ENCODE measurements at places on chromosomes 2 and 18.

DNA sequence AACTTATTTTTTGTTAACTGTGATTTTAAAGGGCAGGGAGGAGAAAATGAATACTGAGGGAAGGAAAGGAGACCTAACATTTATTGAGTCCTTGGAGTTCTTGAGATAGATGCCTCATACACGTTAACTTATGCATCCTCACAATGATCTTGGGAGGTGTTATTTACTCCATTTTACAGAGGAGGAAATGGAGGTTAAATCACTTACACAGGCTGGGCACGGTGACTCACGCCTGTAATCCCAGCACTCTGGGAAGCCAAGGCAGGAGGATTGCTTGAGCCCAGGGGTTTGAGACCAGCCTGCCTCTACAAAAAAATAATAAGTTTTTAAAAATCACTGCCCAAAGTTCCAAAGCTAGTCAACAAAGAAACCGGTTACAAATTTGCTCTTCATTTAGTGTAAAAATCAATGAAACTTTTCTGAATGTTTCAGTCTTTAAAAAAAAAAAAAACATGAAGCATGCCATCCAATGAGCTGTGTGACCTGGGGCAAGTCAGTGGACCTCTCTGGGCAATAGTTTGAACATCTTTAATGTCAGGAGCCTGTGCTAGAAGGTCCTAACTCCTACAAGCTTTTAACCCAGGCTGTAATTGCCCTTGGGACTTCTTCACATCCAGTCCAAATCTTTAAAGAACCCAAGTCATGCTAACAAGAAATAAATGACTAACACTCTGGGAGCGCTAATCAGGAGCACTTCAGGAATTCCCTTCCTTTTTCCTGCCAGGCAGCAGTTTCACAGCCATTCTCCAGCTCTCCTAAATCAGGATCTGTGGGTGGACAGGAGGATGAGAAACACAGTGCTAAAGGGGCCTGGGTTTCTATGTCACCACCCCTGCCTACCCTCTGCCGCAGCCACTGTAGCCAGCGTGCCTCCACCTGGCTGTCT lies 176.4 kb downstream of the TMEM247 start:
- DNase-seq: peak; percentile 13

DNA sequence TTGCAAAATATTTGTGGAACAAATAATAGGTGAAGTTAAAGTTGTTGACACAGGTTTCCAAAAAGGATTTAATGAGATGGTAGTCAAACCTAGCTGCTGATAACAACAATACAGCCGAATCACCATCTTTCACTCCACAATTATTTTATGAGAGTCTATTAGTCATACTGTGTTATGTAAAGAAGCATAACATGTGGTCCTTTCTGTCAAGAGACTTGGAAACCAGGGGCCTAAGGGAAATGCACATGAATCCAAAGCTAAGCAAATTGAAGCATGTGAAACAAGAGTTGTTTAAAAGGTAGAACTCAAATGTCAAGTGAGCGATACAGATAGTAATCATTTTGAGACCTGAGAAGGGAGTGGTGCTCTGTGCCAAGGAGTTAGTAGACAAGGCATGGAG lies 16.0 kb downstream of the CD28 start:
- no peak for DNase-seq

- DNase-seq: peak; percentile 75
These were observed 284.5 kb downstream of the PRKCE start for GRCh38 chr2:45935791-45936622.

GRCh38 chr18:40431071-40431985 lies 1523.7 kb upstream of the PIK3C3 start:
- no peak for DNase-seq

GRCh38 chr2:152658221-152658620 lies 59.0 kb downstream of the PRPF40A start:
- DNase-seq: no peak

DNA sequence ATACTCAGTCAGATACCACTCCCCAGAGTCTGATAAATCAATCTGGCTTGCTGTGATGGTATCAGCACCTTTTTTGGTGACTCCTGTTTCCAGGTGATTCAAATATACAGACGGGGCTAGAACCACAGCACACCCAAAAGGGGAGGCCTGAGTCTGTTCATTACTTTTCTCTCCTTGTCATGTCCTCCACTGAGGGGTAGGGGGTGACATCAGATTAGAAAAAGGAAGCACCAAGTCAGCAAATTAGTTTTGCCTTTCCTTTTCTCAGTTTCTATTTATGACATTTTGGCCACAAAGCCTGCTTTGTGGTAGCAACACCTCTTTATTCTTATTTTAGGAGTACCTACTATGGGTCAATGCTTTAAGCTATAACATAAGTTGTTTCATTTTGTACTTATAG lies 127.4 kb downstream of the CCDC102B start:
- no peak for DNase-seq

- no peak for DNase-seq
These were observed 23.6 kb upstream of the SOS1 start for GRCh38 chr2:39144416-39144815.

- no peak for DNase-seq
These were observed 241.1 kb downstream of the BCL2 start for GRCh38 chr18:63078471-63078870.

DNA sequence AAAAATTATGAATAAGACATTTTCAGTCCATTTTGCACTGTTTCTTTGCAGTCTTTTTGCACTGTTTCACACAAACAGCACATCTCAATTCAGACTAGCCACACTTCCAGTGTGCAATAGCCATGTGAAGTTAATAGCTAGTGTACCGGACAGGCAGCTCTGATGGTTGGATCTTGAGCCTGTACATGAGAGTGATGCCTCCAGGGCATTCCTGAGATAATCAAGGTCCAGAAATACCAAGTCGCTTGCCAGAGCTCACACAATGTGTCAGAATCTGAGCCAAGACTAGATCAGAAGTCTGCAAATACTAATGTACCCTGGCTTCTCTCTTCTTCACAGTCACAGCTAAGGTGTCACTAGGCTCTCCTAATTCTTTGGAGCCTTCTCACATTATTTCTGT lies 180.2 kb downstream of the OSR1 start:
- no peak for DNase-seq

DNA sequence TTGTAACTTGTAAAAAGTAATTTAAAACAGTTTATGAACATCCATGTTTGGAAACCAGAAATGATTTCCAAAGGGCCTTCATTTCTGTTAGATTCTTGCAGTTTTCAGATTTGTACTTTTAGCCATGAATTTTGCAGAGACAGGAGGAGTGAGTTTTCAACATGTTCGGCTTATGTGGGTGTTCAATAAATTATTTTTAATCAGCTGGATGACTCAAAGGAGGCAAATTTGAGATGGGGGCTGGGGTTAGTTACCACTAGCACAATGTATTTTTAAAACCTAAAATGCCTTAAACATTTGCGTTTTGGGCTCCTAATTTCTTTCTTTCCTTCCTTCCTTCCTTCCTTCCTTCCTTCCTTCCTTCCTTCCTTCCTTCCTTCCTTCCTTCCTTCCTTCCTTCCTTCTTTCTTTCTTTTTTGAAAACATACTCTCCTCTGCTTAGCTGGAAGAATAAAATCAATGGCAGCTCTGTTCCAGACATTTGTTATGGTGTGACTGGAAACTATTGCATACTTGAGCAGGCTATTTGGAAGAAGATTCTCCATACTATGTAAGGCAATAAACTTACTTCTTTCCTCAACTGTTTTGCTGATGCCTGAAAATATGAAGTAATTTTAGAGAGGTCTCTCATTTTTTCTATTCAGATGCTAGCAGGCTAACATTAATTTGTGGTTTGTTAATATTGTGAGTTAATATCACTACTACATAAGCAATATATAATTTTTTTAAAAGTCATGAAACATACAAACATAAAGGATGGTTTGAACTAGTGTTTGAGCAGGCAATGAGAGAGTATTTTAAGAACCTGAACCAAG lies 394.4 kb downstream of the NYAP2 start:
- DNase-seq: no peak

DNA sequence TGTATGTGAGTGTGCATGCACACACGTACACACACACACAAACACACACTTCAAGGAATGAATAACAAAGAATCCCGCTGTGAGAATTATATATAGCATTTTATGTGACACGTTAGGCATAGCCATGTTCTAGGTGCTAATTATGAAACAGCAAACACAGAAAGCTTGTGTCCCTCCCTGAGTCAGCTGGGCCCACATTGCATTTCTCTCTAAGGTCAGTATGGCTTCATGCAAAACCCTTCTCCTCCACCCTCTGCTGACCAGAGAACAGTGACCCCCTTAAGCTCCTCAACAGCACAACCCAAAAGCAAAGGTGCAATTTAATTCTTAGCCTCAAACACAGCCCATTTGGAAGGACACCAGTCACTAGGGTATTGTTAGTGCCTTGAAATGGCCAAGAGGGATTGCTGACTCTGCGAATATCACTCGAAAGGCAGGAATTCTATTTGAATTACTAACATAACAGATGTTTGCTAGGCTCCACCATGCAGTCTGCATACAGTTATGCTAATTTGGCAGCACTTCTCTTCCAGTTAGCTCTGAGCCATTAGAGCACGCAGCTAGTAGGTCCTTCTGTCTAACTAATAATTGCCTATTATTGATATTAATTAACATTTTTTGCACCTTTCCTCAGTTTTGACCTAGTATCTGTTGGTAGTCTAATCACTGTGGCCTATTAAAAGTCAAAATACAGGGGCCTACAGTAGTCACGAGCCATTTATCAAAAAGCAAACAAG lies 149.0 kb downstream of the LNPK start:
- DNase-seq: no peak

DNA sequence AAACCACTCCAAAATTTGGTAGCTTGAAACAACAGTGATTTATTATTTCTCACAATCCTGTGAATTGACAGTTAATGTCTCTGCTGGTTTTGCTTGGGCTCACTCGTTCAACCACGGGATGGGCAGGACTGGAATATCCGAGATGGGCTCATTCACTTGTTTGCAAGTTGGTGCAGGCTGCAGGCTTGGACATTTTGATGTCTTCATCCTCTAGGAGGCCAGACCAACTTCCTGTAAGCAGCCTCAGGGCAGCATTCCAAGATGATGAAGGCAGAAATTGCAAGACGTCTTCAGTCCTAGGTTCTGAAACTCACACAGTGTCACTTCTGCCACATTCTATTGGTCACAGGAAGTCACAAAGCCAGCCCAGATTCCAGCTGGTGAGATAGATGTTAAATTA lies 47.1 kb downstream of the GPR39 start:
- no peak for DNase-seq
